Activated CD4-positive, alpha-beta T cell treated with anti-CD3 and anti-CD28 coated beads, Interleukin-2, Interleukin-4, amounts not matched to agents 100 ng/mL and 50 ng/mL, durations not matched to agents 16 hours and 8 hours (primary cell): ENCODE measurements at places on chromosomes 2 and 18.

DNA sequence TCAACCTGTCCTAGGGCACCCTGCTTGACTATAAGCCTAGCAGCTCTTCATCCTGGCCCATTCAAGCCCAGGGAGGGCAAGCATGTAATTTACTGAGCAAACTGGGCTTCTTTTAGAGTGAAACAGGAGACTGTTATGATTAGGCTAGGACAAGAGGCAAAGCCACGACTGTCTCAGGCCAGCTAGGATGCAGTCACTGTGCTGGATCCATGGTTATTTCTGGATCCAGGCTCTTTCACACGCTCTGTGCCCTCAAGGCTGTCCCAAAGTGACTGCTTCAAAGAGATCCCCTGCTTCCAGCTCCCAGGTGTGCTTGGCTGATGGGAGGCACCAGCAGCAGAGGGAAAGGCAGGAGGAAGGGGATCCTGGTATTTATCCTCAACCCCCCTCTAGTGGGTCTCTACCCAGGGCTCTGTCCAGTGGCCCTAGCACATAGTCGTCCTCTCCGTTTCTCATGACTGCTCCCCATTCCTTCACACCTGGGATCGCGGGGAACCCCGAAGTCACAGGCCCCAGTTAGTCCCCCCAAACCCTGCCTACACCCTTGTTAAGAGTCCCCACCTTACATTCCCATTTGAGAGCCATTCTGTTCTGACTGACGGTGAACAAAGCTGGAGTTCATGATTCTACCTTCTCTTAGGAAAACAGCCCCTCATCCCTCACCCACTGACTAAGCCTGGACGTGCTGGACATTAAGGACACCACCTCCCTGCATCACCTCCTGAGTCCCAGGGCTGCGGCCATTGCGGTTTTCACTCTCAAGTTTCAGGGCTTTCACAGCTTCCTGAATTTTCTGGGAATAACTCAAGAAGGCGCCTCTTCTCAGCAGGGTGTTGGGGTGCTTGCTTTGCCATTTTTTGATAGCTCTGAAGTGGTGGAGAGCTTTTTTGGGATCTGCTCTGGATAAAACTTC, 63.2 kb downstream of the POLR1A start:
- no peak for DNase-seq

GRCh38 chr2:238914648-238915015, 66.7 kb downstream of the TWIST2 start:
- DNase-seq: no peak

GRCh38 chr2:204695506-204695905, 150.2 kb downstream of the PARD3B start:
- DNase-seq: no peak

DNA sequence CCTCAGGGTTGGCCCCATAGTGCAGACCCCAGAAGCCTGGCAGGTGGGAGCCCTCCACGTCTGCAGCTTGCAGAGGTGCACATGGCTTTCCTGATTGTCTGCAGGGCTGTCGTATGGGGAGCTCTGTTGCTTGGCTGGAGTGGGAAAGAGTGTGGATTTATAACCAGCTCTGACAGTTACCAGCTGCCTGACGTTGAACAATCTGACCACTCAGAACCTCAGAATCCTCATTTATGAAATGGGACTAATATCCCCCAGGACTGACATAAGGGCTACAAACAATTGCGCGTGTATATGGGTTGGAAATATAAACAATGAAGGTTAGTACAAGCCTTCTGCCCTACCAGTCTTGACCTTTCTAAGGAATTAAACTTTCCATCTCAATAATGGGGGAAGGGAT, 13.9 kb upstream of the PXDN start:
- DNase-seq: no peak

GRCh38 chr2:176794392-176794791, 418.2 kb upstream of the HNRNPA3 start:
- DNase-seq: no peak

DNA sequence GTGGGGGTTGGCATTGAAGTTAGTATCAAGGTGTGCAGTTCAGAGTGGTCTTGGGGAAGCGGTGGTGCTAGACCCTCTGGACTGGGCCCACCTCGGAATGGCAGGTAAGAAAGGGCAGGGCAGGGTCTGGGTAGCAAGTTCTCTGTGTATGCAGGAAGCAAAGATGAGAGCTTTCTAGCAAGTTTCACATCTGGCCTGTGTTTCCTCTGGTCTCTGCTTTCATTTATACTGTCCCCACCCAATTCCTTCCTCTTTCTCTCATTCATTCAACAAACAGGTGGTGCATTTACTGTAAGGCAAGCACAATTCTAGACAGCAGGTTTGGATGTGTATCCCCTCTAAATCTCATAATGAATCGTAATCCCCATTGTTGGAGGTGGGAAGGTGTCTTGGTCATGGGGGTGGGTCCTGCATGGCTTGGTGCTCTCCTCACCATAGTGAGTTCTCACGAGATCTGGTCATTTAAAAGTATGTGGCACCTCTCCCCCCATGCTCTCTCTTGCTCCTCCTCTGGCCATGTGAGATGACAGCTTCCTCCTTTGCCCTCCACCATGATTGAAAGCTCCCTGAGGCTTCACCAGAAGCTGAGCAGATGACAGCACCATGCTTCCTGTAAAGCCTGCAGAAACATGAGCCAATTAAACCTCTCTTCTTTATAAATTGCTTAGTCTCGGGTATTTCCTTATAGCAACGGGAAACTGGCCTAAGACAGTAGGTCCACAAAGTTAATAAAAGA, 51.8 kb downstream of the PKDCC start:
- no peak for DNase-seq

- no peak for DNase-seq
Observed at GRCh38 chr2:226073496-226074160, 674.1 kb downstream of the NYAP2 start.
